Tibial nerve (tissue), 4 donors: ENCODE measurements at places on chromosomes 6 and 20. TPM values are rescaled to one million over a fixed set of nuclear protein-coding genes. Genes with fewer than 3 reads are reported as not detected.

GRCh38 chr20:44552950-44553908, 29.1 kb upstream of the PKIG start:
- no peaks in the 10 kb centered on the region for H3K4me1 ChIP-seq
- H3K27ac ChIP-seq = peak overlapping the region; percentile 60
- H3K27me3 ChIP-seq = no peaks in the 10 kb centered on the region
- DNase-seq = no peak
- no peak overlapping the region for H3K4me3 ChIP-seq
- no peaks in the 10 kb centered on the region for H3K36me3 ChIP-seq

DNA sequence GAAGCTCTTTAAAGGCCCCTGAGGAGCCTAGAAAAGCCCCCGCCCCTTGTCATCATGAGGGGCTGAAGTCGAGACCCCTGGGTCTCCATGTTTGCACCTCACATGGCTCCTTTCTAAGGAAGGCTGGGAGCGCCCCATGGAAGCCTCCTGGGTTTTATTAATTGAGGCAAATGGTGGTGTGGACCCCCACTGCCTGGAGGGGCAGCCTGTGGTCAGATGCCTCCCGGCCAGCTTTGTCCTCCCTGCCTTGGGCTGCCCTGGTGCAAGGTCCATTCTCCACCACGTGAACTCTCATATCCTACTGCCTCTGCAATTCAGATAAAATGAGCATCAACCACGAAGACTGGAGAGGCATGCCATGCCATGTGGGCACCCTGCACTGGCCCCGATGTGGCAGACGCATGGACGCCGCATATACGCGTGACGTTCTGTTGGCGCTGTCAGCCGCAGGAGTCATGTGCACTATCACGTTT, 295.5 kb downstream of the TAF4 start:
- no peaks in the 10 kb centered on the region for H3K36me3 ChIP-seq
- H3K4me3 ChIP-seq = no peak overlapping the region
- DNase-seq = no peak
- no peaks in the 10 kb centered on the region for H3K4me1 ChIP-seq

GRCh38 chr6:161583584-161583983, 309.7 kb upstream of the AGPAT4 start:
- no peaks in the 10 kb centered on the region for H3K4me1 ChIP-seq
- H3K36me3 ChIP-seq = no peaks in the 10 kb centered on the region
- no peaks in the 10 kb centered on the region for H3K27me3 ChIP-seq
- DNase-seq = no peak

GRCh38 chr6:40907198-40907701, 131.8 kb downstream of the UNC5CL start:
- H3K27ac ChIP-seq = no peak overlapping the region
- DNase-seq = no peak
- H3K36me3 ChIP-seq = no peaks in the 10 kb centered on the region
- no peaks in the 10 kb centered on the region for H3K4me1 ChIP-seq
- no peaks in the 10 kb centered on the region for H3K27me3 ChIP-seq
- no peak overlapping the region for H3K4me3 ChIP-seq

GRCh38 chr6:72559555-72559954, 62.3 kb upstream of the KCNQ5 start:
- no peaks in the 10 kb centered on the region for H3K4me1 ChIP-seq
- no peaks in the 10 kb centered on the region for H3K36me3 ChIP-seq
- no peaks in the 10 kb centered on the region for H3K27me3 ChIP-seq
- no peak overlapping the region for H3K4me3 ChIP-seq
- no peak for DNase-seq

GRCh38 chr6:155828989-155829388, 373.4 kb upstream of the NOX3 start:
- DNase-seq = no peak
- no peaks in the 10 kb centered on the region for H3K27me3 ChIP-seq
- H3K36me3 ChIP-seq = no peaks in the 10 kb centered on the region
- no peak overlapping the region for H3K27ac ChIP-seq

DNA sequence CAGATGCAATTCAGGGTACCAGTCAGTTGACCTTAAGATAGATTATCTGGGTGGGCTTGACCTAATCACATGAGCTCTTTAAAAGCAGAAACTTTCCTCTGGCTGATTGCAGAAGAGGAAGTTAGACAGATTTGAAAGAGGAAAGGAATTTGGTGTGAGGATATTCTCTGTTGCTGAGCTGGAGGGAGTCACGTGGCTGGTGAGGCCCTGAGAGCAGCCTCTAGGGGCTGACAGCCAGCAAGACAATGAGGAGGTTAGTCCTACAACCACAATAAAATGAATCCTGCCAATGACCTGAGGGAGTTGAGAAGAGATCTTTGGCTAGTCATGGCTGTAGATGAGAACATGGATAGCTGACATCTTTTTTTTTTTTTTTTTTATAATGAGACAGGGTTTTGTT, 87.0 kb upstream of the B3GAT2 start:
- H3K27ac ChIP-seq = no peak overlapping the region
- no peak for DNase-seq
- no peaks in the 10 kb centered on the region for H3K4me1 ChIP-seq
- H3K4me3 ChIP-seq = no peak overlapping the region
- H3K36me3 ChIP-seq = no peaks in the 10 kb centered on the region

GRCh38 chr6:21836277-21836676, 242.7 kb downstream of the SOX4 start:
- H3K4me3 ChIP-seq = no peak overlapping the region
- H3K36me3 ChIP-seq = no peaks in the 10 kb centered on the region
- no peak for DNase-seq
- H3K4me1 ChIP-seq = peaks cover 10% of the 10 kb centered on the region
- no peaks in the 10 kb centered on the region for H3K27me3 ChIP-seq

DNA sequence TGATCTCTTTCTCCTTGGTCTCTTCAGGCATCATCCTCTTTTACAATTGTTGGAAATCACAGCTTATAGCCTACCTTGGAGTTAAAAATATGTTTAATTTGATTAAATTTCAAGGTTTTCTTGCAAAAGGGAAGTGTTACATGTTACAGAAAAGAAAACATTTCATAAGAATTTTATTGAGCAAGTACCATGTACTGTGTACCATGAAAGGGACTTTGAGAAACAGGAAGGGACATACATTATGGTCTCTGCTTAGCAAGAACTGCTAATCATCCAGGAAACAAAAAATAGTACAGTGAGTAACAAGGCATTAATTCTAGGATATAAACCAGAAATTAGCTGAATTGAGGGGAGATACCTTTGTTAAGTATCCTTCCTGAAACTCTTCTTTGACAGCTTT, 145.3 kb upstream of the SPACA1 start:
- H3K4me1 ChIP-seq = no peaks in the 10 kb centered on the region
- DNase-seq = no peak
- H3K4me3 ChIP-seq = no peak overlapping the region
- no peaks in the 10 kb centered on the region for H3K27me3 ChIP-seq
- H3K36me3 ChIP-seq = no peaks in the 10 kb centered on the region

GRCh38 chr6:80003826-80004172, 650 bp upstream of the TTK start:
- H3K27me3 ChIP-seq = no peaks in the 10 kb centered on the region
- H3K4me3 ChIP-seq = peak overlapping the region; percentile 43
- no peaks in the 10 kb centered on the region for H3K4me1 ChIP-seq
- H3K27ac ChIP-seq = peak overlapping the region; percentile 54

GRCh38 chr20:6765469-6766058, 1.9 kb upstream of the BMP2 start:
- H3K4me1 ChIP-seq = no peaks in the 10 kb centered on the region
- no peak overlapping the region for H3K4me3 ChIP-seq
- H3K27me3 ChIP-seq = peaks cover 17% of the 10 kb centered on the region
- no peaks in the 10 kb centered on the region for H3K36me3 ChIP-seq

DNA sequence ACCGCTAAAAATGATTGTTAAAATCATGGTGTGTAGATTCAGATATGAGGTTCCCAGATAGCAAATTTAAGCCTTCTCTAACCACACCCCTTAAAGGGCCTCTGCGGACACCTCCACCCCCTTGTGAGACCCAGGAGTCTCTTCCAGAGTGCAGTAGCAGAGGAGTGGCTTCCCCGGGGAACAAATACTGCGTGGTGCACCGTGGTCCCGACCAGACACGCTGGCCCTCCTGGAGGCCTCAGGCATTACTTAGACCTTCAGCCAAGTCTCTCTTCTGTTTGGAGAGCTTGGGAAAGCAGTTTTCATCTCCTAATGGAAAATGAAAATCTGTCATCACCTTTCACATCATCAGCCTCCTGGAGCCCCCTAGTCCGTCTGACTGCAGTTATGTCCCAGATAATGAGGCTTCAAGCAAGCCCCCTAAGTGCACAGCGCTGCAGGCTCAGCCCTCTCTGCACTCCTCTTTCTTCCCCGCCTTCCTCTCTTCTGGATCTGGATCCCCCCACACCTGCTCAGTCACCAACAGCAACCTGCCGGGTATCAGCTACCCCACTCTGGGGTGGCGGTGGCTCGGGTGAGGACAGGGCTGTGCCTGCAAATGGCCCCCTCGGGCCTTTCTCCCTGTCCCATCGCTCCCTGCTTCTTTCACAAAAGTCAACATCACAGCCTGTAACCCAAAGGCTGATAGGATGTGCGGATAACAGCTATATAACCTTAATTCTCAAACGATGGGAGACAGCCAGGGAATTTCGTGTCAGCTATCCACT, 58.8 kb upstream of the TAGAP start:
- no peak for DNase-seq
- no peaks in the 10 kb centered on the region for H3K36me3 ChIP-seq
- H3K27me3 ChIP-seq = no peaks in the 10 kb centered on the region
- no peak overlapping the region for H3K4me3 ChIP-seq
- H3K4me1 ChIP-seq = peaks cover 12% of the 10 kb centered on the region
- no peak overlapping the region for H3K27ac ChIP-seq

GRCh38 chr20:1434571-1435336, 31.9 kb downstream of the NSFL1C start:
- H3K27ac ChIP-seq = no peak overlapping the region
- DNase-seq = peak; percentile 53
- H3K4me3 ChIP-seq = no peak overlapping the region
- no peaks in the 10 kb centered on the region for H3K27me3 ChIP-seq
- H3K4me1 ChIP-seq = no peaks in the 10 kb centered on the region

- no peaks in the 10 kb centered on the region for H3K27me3 ChIP-seq
- H3K4me3 ChIP-seq = no peak overlapping the region
- DNase-seq = no peak
- no peaks in the 10 kb centered on the region for H3K36me3 ChIP-seq
Observed at GRCh38 chr6:134851548-134851947, 98.4 kb downstream of the ALDH8A1 start.

GRCh38 chr6:79614326-79615305, 16.5 kb upstream of the SH3BGRL2 start:
- H3K27ac ChIP-seq = no peak overlapping the region
- no peaks in the 10 kb centered on the region for H3K4me1 ChIP-seq
- H3K36me3 ChIP-seq = no peaks in the 10 kb centered on the region

DNA sequence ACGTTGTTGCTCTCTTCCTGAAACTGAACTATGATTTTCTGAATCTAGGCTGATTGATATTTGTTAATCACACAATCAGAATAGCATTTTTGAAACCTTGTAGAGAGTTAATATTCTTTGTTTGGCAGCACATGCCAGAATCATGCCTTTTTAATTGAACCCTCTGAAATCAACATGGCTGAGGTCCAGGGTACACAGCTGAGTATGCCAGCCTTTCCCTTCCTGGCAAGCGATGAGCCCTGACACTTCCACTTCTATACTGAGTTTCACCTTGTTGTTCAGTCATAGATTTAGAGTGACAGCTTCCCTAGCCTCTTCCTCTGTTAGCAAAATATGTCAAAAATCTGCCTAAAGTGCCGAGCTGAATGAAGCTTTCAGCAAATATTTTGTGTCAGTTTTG, 6.8 kb downstream of the HDDC2 start:
- H3K36me3 ChIP-seq = no peaks in the 10 kb centered on the region
- H3K4me3 ChIP-seq = no peak overlapping the region
- no peak overlapping the region for H3K27ac ChIP-seq
- peaks cover 4% of the 10 kb centered on the region for H3K4me1 ChIP-seq
- H3K27me3 ChIP-seq = no peaks in the 10 kb centered on the region

DNA sequence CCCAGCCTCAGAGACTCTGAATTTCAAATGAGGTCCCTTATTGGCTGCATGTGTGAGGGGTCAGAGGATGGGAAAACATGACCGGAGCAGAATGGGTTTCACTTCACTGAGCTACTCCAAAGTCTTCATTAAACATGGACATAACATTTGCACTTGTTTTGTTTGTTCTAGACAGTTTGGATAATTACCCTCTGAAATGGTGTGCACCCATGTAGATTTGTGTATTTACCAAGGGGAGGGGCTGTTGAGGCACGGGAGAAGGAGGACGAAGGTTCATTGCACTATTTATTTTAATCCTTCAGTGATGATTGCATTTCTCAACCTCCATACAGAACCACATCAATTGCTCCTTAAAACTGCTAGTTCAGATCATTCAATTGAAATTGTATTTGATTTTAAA, 364.2 kb downstream of the TFAP2B start:
- no peak for DNase-seq
- H3K27ac ChIP-seq = no peak overlapping the region
- no peaks in the 10 kb centered on the region for H3K36me3 ChIP-seq
- no peak overlapping the region for H3K4me3 ChIP-seq
- H3K27me3 ChIP-seq = no peaks in the 10 kb centered on the region

DNA sequence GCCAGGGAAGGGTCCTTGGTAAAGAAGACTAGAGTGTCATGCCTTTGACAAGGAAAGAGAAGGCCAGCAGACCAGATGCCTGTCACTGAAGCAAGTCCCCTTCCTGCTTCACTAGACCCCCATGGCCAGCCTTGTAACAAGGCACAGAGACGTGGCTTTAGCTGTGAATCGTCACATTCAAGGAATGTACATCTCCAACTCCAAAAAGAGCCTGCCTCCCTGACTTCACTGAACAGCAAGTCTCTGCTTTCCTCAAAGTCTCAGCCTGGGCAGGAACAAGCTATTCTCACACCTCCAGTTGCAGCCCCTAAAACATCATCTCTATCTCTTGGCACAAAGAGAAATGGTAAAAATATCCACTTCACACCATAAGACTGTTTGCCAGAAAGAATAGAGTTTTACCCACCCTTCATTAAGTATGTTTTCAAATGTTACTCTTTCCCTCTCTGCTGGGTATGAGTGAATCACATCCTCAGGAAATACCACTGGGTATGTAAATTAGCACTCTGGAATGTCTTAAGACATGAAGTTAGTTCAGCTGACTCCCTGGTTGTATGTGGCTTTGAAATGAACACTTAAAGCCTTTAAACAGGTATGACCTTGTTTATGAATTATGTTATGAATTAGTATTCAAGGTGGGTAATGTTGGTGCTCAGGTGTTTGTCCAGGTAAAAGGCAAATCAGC, 46.4 kb upstream of the NT5E start:
- no peaks in the 10 kb centered on the region for H3K36me3 ChIP-seq
- no peak overlapping the region for H3K4me3 ChIP-seq
- H3K27ac ChIP-seq = no peak overlapping the region
- DNase-seq = no peak
- no peaks in the 10 kb centered on the region for H3K4me1 ChIP-seq
- H3K27me3 ChIP-seq = no peaks in the 10 kb centered on the region

- H3K27me3 ChIP-seq = no peaks in the 10 kb centered on the region
- H3K27ac ChIP-seq = peak overlapping the region; percentile 73
- no peaks in the 10 kb centered on the region for H3K4me1 ChIP-seq
Observed at GRCh38 chr6:140854318-140854717, 1278.4 kb upstream of the GJE1 start.

The EEF1A1 gene
- 7,087 TPM for total RNA-seq

The SUMO4 gene
- total RNA-seq = 4.9 TPM

The MPIG6B gene
- total RNA-seq = not detected

The SAPCD1 gene
- total RNA-seq = not detected

The GRIK2 gene
- total RNA-seq = 9.6 TPM

The MRPS18A gene
- 45.7 TPM for total RNA-seq

The REM1 gene
- 4.4 TPM for total RNA-seq

The FOXC1 gene
- total RNA-seq = 36.0 TPM

The INSM1 gene
- not detected for total RNA-seq
